Kidney glomerular epithelial cell (primary cell): ENCODE measurements at places on chromosomes 3 and 15.

- DNase-seq, result no peak
Observed at GRCh38 chr3:104805042-104805441, 561.7 kb upstream of the ALCAM start.

- DNase-seq, result no peak
Observed at GRCh38 chr3:187706971-187707370, 4.6 kb upstream of the RTP2 start.

- peak; percentile 91 for DNase-seq
Observed at GRCh38 chr3:102163039-102163817, 271.6 kb upstream of the ZPLD1 start.

DNA sequence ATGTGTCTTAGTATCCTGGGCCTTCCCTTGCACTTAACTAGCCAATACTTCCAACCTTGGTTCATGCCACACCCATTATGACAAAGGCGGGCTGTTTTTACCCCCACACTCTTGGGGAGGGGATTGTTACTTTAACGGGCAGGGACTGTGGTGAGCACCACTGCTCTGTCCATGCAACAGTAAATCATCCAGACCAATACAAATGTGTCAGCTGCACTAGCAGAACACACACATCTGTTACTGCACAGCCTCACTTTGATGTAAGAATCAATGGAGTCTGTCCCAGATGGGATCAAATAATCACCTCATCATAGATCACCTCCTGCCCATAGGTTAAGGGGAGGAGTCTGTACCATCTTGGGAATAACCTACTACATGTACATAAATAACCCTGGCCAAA lies 58.1 kb downstream of the NPAP1 start:
- DNase-seq, result no peak

- no peak for DNase-seq
Observed at GRCh38 chr3:134922101-134922500, 127.0 kb downstream of the EPHB1 start.

DNA sequence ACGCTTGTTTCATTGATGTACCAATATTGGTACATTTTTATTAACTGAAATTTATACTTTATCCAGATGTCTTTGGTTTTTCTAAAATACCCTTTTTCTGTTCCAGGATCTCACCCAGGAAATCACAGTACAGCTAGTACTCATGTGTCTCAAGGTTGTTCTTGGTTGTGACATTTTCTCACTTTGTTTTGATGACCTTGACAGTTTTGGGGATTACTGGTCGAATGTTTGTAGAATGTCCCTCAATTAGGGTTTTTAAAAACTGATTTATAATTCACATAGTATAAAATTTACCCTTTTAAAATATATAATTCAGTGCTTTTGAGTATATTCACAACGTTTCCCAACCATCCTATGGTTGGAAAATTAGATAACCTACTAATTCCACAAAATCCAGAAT lies 6.3 kb upstream of the SNRPN start:
- no peak for DNase-seq

DNA sequence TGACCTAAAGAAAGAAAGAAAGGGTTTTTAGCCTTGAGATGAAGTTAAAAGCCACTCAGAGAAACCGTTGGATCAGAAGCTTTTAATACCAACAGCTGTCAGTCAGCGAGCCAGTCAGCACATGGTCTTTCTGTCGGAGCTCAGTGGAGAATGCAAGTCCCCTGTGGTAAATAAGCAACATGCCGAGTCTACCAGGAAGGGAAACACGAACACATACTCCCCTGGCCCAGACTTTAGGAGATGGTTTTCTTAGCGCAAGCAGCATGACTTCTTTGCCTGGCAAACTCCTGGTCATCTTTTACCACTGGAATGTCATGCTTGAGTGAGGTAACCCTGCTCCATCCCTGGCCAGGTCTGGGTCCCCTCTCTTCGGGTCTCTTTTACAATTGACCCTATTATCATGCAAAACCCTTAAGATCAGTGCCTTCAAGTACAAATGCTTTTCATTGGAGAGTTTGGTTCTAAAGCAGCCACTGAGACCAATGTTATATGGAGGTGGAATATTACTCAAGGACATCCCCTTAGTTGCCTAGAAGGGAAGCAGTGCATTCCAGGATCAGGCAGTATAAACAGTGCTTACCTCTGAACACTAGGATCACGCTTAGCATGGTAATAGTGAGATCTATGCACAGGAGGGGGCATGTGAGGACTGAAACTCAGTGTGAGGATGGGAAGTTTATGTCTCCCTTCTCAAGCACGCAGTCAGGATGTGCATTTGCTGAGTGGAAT lies 28.2 kb downstream of the SLCO3A1 start:
- no peak for DNase-seq

DNA sequence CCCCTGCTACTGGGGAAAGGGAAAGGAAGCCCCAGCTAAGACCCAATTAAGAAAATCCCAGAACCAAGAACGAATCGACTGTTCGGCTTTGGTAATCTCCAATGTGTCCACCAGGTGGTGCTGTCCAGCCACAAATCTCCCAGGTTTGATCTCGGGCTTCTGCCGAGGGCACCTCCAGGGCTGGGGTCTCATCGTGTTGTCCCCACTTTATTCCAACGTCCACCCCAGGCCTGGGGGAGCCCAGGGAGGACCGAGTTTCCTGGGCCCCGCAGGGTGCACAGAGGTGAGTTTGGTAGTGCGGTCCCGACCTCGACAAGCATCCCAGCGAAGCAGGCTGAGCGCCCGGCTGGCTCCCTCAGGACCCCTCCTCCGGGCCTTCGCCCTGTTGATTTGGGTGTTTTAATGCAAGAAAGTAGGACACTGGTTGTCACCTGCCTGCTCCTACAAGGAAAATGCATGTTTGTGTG lies 185.1 kb downstream of the GOLGA6L6 start:
- no peak for DNase-seq

GRCh38 chr3:123439806-123440580 lies 8.9 kb downstream of the ADCY5 start:
- DNase-seq, result no peak

GRCh38 chr3:30503446-30503845 lies 103.0 kb upstream of the TGFBR2 start:
- DNase-seq, result no peak

DNA sequence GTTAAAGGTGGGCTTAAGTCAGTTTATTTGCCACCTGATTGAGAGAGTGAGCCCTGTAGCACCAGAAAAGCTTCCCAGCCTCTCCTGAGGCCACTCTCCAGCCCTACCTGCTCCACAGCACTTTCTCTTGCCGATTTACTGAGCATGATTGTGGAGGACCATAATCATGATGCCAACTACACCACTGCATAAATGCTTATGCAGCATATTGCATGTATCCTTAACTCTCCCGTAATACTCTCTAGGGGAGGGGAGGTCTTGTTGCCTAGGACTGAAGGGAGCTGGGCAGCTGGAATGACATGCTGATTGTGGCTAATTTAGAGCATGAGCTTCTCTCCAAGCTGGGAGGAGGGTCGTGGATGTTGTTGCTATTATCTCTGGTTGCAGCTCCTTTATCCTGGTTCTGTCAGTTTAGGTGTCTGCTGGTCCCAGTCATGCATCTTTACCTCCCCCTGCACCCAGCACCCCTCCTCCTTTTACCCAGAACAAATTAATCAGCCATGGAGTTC lies 54.3 kb downstream of the GPD1L start:
- DNase-seq, result no peak
